ENCODE measurements at places on chromosomes 12 and 14.

DNA sequence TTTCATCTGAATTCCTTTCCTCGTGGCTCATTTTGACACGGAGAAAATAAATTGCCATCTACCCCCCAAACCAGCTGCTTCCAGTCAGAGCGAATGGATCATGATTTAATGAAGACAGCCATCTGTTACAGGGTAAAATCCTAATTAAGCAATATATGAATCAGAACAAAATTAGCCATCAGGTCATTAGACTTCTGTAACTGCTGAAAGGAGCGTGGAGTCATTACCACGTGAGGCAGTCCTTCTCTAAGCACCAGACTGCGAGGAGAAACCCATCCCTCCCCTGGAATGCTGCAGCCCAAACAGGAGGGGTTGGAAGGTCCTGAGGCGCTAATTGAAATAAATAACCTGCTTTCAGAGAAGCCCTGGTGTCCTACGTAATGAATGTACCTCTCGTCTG lies 51.1 kb upstream of the TCL1A start:
- no peak for DNase-seq

- DNase-seq = no peak
These were observed 52.1 kb downstream of the KICS2 start for GRCh38 chr12:64170024-64170423.

DNA sequence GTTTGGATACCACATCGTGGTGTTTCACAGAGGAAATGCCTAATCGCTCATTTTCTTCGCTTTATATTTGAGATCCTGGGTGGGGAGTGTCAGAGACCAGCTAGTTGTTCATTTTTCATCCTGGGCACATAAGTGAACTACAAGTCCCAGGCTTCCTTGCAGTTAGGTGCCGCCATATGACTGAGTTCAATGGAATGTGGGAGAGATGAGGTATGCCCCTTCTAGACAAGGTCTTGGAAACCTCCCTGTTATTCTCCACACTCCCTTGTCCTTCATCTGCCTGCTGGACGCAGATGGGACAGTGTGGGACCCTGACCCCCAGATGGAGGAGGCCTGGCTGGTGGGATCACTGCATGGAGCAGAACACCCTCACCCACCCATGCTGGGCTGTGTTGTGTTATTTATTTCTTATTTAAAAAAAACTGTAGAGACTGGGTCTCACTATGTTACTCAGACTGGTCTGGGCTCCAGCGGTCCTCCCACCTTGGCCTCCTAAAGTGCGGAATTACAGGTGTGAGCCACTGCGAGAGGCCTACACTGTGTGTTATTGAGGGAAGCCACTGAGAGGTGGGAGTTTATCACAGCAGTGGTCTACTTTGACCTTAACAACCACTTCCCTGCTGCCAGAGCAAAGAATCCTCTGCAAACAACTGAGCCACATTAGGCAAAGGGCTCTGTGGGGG lies 42.9 kb upstream of the VRK1 start:
- no peak for DNase-seq

- no peak for DNase-seq
These were observed 42.1 kb downstream of the AK7 start for GRCh38 chr14:96434040-96434439.

DNA sequence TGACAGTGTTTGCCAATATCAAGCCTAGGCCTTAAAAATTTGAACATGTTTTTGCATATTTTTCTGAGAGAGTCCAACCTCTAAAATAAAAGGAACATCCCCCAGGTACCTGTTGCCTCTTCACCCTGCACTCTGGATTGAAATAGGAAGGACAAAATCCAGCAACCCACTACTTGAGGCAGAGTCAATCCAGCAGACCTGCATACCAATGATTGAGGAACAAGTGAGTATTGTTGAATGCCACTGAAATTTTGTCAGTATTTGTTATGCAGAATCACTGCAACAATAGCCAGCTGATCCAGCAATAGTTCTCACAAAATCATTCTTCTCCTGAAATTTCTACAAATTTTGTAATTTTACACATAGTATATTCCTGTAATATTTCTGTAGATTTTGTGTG lies 460.6 kb upstream of the FOXG1 start:
- no peak for DNase-seq

DNA sequence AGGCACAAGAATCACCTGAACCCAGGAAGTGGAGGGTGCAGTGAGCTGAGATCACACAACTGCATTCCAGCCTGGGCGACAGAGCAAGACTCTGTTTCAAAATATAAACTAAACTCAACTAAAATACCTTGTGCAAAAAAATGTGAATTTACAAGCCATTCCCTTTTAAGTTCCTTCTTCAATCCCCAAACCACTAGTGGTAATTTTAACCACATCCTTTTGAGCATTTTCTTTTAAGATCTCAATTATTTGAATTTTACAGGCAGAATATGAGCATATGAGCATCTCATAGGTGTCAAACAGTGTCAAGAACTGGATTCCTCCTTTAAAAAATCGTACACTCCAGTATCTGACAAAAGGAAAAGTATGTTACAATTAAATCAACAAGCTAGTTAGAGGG lies 57.0 kb upstream of the NPFF start:
- DNase-seq = no peak

DNA sequence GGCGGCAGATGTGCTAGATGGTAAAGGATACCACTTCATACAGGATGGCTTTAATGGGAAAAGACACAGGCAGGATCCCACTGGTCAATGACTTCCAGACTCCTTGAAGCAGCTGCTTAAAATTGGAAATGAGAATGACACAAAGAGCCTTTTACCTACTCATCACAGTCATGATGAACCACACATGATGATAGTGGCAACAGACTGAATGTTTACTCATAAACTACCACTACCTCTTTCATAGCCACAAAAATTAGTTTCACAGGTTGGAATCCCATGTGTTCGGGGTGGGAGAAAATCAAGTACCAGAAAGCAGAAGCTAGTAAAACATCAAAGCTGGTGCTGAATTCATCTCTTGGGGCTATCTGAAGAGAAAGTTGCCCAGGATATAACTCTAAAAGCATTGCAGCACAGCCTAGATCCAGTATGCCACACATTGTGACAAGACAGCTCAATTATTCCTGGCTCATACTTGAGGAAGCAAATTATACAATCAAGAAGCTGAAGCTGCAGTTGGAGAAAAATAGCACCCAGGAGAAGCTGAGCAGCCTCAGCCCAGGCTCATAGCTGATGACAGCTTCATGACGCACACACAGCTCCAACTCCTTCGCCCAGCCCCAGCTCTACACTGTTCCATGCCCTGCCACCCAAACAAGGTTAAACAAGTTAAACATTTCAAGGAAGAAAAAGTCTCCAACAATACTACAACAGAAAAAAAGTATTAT lies 29.0 kb upstream of the C12orf50 start:
- DNase-seq = no peak

GRCh38 chr12:58504143-58504938 lies 416.0 kb downstream of the LRIG3 start:
- DNase-seq = no peak

DNA sequence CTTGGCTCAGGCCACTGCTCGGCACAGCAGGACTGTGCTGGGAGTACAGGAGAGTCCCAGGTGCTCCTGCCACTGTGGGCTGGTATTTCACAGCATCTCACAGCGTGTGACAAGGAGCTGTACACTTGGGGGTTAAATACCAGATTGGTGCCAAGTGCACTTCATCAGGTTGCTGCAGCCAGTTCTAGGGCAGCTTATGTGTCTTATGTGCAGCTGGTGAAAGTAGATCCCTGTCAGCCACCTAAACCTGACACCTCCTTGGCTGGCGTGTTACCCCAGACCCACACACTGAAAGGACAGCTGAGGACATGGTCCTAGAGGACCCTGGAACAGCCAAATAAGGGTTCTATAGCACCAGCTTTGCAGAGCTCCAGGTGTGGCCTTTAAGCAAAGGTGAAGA lies 18.9 kb downstream of the PLEKHH1 start:
- DNase-seq = no peak

- no peak for DNase-seq
These were observed 53.8 kb downstream of the FAM222A start for GRCh38 chr12:109767456-109767855.

DNA sequence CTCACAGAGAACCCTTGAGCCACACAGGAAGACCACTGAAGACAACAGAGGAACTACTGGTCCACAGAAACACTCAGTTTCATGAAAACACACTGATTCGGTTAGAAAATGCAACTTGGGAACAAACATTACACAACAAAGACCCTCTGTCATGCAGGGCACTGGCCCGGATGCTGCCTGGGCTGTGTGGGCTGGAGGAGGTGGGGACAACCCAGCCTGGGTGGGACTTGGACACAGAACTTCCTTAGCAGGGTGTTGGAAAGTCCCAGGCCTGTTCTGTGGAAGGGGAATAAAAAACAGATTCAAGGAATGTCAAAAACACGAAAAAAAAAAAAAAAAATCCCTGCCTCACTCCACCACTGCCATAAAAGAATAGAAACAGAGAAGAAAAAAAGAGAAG lies 181.0 kb downstream of the MON2 start:
- DNase-seq = peak; percentile 60

DNA sequence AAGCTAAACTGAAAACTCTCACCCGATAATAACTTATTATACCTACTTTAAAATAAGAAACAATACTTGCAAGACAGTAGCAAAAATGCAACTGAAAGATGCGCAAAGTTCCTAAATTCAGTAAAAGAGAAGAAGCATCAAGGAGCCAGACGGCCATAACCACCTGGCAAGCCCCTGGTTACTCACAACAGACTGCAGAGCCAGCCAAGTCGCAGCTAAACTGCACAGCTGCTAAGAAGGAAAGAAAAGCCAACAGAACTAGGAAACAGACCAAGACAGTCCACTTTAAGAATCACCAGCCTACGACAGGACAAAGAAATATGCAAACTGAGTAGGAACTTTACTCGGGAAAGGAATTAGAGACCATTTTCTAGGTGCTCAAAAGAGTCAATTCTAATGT lies 127.9 kb downstream of the TMTC1 start:
- DNase-seq = no peak

GRCh38 chr14:77301103-77301502 lies 19.6 kb downstream of the POMT2 start:
- peak; percentile 83 for DNase-seq

DNA sequence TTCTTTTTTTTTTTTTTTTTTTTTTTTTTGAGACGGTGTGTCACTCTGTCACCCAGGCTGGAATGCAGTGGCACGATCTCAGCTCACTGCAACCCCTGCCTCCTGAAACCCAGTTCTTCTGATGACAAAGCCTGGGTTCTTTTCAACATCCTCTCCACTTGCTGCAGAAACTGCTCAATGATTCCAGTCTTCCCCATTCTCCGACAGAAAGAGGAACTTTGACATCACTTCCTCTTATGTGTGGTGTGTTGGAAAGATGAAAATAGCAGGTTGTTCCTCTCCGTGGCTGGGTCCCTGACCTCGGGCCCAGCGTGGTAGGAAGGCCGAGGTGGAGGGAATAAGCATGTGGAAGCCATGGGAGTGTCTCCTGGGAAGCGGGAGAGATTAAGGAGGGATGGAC lies 198.4 kb downstream of the PHETA1 start:
- peak; percentile 96 for DNase-seq

DNA sequence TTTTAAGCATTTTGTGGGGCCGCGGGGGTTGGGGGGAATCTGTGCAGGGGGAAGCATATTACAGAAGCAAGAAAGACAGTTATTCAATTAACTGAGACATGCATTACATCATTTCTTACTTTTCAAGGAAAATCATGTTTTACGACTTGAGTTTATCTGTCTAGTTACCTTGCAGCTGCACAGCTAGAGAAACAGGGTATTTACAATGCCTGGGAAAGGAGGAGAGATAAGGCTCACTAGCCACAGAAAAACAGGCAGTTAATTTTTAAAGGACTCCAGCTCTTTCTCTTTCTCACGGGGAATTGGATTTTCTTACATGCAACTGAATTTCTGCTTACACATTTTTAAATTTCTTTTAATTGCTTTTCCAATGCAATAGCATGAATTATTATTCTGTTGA lies 22.2 kb downstream of the FCF1 start:
- no peak for DNase-seq

GRCh38 chr12:129779033-129779432 lies 124.8 kb downstream of the TMEM132D start:
- DNase-seq = no peak

DNA sequence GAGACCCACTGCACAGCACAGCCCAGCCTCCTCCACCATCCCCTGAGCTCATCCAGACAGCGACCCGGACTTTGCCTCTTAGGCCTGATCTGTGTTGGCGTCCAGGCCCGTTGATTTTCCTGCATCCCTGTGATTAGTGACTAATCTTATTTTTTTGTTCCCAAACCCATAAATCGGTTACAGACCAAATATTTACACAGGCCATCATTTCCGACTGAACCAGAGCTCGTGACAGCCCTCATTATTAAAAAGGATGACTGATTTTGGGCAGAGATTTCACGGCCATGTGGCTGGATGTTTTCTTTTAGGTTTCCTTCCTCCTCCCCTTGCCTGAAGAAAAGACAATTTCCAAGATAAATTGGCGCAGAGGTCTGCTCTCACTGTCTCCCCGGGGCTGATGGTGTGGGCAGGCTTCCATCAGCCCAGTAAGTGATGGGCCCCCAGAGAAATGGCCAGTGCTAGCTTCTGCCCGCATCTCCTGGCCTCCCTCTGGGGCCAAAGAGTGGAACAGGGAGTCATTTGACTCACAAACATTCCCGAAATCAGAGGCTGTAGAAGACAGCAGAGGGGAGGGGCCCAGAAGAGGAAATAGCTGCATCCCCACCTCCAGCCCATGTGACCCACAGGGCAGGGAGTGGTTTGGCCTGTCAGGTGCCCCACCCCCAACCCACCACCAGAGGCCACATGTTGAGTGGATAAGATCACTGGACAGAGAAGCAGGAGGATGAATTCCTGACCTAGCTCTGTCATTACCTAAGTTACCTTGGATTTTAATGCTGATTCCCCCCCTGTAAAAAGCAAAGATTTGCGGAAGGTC lies 283.5 kb downstream of the KSR2 start:
- peak; percentile 8 for DNase-seq

- peak; percentile 24 for DNase-seq
These were observed 1.8 kb downstream of the GLI1 start for GRCh38 chr12:57461276-57461916.

DNA sequence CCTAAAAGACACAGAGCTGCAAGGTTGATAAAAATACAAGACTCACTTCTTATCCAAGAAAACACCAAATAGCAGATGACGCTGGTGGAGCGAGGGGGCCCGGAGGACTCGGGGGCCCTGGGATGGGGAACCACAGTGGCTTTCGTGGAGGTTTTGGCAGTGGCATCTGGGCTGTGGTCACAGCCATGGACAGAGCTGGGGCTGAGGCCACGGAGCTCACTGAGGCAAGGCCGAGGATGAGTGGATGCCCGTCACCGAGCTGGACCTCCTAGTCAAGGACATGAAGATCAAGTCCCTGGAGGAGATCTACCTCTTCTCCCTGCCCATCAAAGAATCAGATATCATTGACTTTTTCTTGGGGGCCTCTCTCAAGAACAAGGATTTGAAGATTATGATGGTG lies 117.2 kb downstream of the PTPRO start:
- DNase-seq = no peak
